Right renal cortex interstitium (tissue), 3 donors: ENCODE measurements at places on chromosomes 6 and 20. TPM values are rescaled to one million over a fixed set of nuclear protein-coding genes. Genes with fewer than 3 reads are reported as not detected.

The WFDC12 gene
- not detected for polyA plus RNA-seq

The ARMH2 gene
- not detected for polyA plus RNA-seq

The MICB gene
- polyA plus RNA-seq = 1.0 TPM

The CGA gene
- 0.59 TPM for polyA plus RNA-seq

GRCh38 chr20:21219686-21220085, 83.4 kb upstream of the XRN2 start:
- no peak for DNase-seq

- no peak for DNase-seq
Observed at GRCh38 chr6:11083491-11083890, 10.1 kb upstream of the SMIM13 start.

DNA sequence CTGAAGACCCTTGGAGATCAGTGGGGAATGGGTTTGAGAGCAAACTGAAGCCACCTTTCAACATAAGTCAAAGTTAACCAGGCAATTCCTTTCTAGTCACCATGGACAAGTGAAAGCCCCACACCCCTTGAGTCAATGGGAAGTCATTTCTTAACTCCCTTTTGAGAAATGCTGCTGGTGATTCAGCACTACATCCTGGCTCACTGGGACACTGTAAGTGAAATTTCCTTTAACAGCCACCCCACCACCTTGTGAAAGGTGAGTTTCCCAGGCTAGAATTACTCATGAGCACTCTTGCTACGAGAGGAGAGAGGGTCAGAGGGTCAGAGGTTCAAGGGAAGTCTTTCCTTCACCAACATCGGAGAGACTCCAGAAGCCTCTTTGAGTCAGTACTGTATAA, 93.3 kb upstream of the MARCKS start:
- DNase-seq = no peak

GRCh38 chr6:44053760-44054556, 73.3 kb downstream of the MRPL14 start:
- DNase-seq = no peak

GRCh38 chr20:22572491-22572890, 11.9 kb downstream of the FOXA2 start:
- DNase-seq = no peak

DNA sequence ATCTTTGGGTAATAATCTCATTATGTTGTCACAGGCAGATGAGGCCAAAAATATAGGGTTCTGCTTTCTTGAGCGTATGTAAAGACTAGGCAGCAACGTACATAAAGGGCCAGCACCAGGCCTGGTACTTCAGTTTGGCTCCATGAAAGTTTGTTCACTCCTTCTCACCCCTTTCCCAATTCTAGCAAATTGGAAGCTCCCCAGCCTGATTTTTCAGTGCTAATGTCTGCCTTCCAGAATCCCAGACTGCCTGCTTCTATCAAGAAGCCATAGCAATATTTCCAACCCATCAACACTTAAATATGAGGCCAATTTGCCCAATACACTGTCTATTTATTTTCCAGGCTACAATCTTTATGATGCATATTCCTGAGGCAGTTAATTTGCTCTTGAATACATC, 93.4 kb upstream of the PTPRT start:
- DNase-seq = no peak

GRCh38 chr20:33503564-33503963, 13.7 kb downstream of the CBFA2T2 start:
- no peak for DNase-seq

DNA sequence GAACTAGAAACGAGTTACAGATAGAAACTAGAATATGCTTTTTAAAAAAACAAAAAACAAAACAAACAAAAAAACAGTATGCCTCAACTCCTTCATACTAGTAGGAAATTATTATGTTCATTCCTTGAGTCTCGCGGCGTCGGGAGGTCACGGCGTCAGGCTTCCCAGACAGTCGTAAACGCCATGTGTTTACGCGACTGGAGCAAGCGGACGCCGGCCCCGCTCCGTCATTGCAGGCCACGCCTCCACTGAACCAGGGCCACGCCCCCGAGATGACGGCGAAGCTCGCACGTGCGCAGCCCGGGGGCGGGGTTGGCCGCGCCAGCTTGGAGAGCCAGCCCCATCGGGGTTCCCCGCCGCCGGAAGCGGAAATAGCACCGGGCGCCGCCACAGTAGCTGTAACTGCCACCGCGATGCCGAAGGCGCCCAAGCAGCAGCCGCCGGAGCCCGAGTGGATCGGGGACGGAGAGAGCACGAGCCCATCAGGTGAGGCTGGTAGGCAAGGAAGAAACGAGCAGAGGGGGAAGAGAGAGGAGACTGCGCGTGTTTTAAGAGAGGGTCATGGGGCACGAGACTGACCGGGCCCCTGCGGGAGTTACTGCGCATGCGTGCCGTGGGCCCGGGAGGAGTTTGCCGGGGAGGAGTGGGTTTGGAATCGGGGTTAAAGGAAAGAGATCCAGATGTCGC, at the start of gene ABCF1:
TSS of gene ABCF1 (plus strand) at position 368 of the 687 bp plus-strand sequence. CDS start at position 414, 46 bp downstream.
- DNase-seq = peak; percentile 95

DNA sequence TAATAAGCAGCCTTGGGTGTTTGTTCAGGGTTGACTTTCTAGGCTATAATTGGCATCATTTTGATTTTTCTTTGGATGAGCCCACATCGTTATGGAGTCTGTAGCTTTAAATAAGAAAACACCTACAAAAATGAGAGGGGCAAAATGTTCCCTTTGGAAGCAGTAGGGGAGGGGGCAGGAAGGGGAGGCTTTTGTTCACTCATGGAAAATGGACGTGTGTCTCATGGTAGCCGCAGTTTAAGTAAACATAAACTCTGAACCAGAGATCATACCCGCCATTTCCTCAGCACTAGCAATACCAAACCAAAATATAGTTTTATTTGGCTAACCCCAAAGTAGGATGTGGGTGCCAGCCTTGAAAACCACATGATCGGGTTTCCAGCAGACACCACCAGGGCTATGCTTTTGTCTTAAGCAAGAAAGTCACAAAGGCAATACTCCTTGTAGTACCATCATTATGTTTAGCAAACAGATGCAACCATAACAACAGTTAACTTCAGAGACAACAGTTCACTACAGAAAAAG, 572.5 kb upstream of the JAG1 start:
- no peak for DNase-seq

GRCh38 chr20:4813863-4814695, 92.4 kb downstream of the PRND start:
- DNase-seq = no peak

- no peak for DNase-seq
Observed at GRCh38 chr6:163620670-163621330, 206.3 kb downstream of the QKI start.

- DNase-seq = no peak
Observed at GRCh38 chr6:2416128-2416712, 170.8 kb upstream of the GMDS start.

DNA sequence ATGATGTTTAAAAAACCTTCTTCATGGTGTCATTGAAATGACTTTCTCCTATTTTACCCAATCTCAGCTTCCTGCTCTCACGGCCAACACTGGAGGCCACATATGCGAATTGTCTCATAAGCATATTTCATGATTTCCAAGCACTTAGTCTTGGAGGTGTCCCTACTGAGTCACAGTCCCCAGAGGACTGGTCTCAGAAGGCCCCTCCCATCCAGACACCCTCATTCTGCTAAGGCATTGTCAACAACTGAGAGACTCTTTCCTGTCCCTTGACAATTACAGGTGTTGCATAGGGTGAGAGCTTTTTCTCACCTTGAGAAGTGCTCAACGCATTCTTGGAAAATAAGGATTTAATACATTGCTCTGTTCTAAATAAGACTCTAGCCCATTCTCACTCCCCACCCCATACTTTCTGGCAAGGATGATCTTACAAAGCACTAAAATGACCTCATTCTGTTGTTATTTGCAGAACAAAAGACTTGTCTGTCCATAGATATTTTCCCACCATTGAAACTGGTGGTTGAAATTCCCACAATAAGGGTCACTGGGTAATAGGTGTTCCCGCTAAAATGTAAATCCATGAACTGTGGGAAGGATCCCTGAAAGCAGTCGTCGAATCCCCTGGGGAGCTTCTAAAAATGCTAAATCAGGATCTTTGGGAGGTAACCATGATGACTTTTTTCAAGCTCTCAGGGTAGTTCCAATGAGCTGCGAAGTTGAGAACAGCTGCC, 32.3 kb upstream of the SLC22A23 start:
- DNase-seq = no peak

GRCh38 chr6:41271901-41272395, 14.5 kb downstream of the TREM1 start:
- no peak for DNase-seq

- no peak for DNase-seq
Observed at GRCh38 chr6:132587424-132587823, 2.1 kb downstream of the TAAR5 start.

DNA sequence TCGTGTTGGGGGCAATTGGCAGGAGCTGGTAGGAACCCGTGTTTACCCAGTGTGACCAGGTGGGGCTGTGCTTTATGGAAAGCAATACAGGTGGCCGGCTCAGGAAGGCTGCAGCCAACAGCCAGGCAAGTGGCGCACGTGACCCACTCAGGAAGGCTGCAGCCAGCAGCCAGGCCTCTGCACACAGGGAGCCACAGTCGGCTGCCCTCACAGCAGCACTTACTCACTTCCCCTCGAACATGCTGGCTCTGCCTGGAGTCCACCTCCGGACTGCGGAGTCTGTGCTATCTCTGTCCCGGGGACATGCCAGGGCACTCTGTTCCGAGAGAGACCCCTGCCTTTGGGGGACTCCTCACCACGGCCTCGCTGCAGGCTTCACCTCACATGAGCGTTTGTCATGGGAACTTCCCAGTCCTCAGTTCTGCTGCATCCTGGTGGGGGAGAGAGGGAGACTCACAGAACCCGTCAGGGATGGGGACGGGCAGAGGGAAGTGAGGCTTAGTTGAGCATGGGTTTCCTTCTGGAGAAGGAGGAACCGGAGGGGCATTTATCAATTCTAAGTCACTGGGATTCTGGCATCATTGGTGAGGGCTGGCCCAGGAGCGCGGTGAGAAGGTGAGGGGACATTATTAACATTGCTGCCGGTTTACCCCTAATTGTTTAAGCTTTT, 76.8 kb downstream of the TTLL2 start:
- DNase-seq = no peak

GRCh38 chr6:45714741-45715507, 300.7 kb downstream of the CLIC5 start:
- DNase-seq = peak; percentile 68

DNA sequence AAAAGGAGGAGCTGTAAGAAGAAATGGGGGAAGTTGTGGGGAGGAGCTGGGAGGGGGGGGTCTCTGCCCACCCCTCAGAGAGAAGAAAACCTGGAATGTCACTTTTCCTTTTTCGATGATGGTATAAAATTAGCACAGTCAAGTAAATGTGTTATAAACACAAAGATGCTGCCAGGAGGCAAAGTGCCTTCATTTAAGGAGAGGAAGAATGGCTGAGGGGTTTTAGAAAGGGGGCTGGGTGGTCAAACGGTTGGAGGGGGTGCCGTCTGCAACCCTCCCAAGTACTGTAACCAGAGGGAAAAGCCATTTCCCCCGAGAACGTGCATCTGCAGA, 25.0 kb downstream of the PMEPA1 start:
- DNase-seq = no peak

GRCh38 chr6:88748141-88748540, 215.3 kb downstream of the RNGTT start:
- DNase-seq = no peak

DNA sequence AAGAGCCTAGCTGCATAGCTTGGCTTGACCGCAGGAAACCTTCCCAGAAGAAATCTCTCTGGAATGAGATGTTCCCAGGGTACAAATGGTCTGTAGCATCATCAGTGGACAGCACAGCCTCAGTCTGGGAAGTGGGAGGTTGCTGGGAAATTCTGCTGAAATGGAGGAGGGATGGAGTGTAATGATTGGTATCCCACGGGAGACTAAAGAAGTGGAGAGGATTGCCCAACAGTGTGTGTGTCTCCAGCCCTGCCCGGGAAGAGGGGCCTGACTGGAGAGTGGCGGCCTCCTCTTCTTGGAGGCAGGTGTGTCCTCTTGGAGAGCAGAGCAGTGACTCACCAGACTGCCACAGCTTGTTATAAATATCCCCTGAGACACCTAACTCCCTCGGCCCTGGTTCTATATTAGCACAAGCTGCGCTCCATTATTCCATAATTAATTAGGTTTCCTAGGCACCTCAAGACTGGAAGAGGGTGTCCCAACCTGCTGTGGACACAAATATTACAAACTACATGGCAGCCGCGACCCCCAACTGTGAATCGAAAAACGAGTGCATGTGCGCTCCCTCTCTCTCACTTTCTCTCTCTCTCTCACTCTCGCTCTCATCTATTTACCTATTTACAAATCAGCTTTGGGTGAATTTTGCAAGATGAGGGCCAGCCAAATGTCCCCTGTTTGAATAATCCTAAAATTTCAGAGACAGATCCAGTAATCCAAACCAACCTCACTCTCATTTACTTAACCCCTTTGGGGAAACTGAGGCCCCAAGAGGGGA, 68.8 kb downstream of the FGD2 start:
- no peak for DNase-seq
